T-helper 1 cell (primary cell): ENCODE measurements at places on chromosomes 3 and 15.

DNA sequence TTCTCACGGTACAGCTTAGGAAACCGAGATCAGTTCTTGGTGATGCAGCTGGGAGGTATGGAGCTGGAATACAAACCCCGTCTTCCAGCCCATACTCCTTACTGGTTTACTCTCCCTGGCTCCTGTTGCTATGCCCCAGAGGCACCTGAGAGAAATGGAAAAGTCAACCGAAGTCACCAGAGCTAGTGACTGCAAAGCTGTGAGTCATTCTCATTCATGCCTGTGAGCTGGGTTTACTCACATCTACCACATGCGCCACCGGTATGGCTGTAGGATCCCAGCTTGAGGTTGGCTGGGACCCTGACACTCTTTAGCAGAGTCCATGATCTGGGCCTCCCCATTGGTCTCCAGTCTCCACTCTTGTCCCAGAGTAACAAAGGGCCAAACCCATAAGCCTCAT lies 111.5 kb upstream of the ETV5 start:
- DNase-seq: no peak

GRCh38 chr15:91099616-91099994 lies 452 bp upstream of the SV2B start:
- DNase-seq: no peak

DNA sequence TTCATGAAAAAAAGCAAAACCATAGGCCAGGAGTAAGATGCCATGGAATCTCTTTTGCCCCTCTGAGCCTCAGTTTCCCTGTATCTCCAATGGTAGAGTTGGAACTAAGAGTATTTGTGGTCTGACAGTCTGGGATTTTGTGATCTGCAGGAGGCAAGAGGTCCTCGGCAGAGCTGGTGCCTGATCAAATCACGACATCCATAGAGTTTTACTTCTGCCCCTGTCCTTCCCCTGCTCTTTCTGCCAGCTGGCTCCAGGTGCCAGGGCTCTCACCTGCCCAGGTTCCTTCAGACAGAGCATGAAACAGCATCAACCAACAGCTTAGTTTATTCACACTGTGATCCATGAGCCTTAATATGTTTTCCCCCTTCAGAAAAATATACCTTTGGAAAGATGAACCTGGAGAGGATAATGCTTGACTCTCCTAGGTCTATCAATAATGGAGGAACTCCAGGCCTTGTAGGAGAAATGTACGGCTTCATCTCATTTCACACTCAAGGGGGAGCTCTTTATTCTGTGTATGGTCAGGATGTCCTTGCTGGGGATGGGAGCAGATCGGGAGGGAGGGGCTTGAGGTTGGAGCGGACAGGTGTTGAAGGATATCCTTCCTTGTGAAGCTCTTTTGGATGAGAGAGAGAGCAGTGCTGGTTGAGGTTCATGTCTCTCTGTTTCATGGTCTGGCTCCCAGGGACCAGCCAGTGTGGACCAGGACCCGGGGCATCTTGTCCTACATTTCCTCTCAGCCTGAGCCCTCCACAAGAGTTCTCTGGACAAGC lies 309.9 kb downstream of the RPLP1 start:
- DNase-seq: no peak

DNA sequence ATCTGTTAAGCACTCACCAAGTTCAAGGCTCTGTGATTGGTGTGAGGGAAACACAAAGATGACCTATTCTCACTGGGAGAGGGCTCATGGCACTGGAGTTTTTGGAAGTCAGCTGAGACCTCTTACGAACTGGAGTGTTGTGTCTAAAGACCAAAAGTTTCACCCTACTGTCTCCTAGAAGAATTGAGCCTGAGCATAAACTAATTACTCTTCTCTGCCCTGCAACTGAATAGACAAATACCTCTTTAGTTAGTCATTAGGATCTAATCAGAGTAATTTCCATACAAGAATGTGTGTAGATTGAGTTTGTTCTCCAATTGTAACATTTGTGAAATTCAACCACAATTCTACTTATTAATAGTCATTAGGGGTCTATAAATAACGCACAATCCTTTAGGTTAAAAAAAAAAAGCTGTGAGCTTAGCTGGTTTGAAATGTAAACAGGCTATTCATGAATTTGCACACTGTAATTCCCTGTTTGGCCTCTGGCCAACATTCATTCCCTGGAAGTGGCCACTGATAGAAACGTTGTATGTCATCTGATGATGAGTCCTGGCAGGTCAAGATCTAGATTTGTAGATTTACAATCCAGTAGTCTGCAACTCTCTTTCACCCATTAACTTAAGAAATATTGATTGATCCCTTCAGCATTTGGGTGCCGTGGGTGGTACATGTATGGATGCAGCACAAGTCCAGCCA lies 76.8 kb upstream of the SOX14 start:
- no peak for DNase-seq

GRCh38 chr3:176696816-176697215 lies 500.5 kb downstream of the TBL1XR1 start:
- DNase-seq: no peak

GRCh38 chr3:107208100-107208499 lies 169.1 kb upstream of the CCDC54 start:
- no peak for DNase-seq

- DNase-seq: no peak
Observed at GRCh38 chr15:100464256-100464655, 64.5 kb downstream of the CERS3 start.
